Osteocyte (in vitro differentiated cells): ENCODE measurements at places on chromosomes 7 and 10. TPM values are rescaled to one million over a fixed set of nuclear protein-coding genes. Genes with fewer than 3 reads are reported as not detected.

The LRRC18 gene
- total RNA-seq, result not detected in 2 replicates

The C10orf62 gene
- total RNA-seq, result not detected in 2 replicates

DNA sequence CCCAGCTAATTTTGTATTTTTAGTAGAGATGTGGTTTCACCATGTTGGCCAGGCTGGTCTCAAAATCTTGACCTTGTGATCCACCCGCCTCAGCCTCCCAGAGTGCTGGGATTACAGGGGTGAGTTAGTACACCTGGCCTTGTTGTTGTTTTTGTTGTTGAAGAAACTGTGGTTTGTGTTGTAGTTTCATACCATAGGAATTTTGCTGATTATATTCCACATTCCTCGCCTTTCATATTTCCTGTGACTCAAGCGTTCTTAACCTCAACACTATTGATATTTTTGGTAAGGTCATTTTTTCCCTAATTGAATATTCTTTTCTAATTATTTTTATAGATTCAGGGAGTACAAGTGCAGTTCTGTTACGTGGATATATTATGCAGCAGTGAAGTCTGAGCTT is 16.7 kb downstream of the LIPF start:
- no peak overlapping the region for H3K27ac ChIP-seq
- H3K4me1 ChIP-seq, result no peaks in the 10 kb centered on the region
- H3K4me3 ChIP-seq, result no peak overlapping the region
- no peaks in the 10 kb centered on the region for H3K36me3 ChIP-seq

DNA sequence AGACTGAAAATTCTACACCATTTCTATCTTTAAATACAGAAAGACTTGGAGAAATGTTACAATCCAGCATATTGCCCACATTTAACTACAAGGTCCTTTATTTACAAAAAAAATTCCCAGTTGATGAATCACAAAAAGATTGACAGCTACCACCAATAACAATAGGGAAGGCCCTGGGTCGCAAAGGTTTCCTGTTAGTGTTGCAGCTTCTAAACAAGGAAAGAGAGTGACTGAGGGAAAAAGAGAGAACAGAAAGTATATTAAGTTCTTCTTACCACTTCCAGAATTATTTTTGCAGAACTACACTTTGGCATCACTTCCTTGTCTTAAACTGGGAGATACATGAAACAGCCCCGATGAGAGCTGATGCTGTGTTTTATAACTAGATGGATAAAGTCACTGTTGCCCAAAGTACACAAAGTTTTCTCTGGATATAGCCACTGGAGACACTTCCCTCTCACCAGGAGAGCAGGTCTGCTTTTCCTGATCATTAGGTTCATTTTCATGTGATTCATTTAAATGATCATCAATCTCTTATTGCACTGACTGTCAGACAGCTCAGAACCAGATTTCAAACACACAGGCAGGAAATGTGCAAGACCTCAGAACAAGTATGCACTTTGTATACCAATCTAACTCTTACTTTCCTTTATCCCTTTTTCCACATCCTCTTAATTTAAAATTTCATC is 57.0 kb downstream of the SHTN1 start:
- H3K4me3 ChIP-seq, result no peak overlapping the region
- peaks cover 29% of the 10 kb centered on the region for H3K36me3 ChIP-seq
- peak overlapping the region; percentile 91 for H3K27ac ChIP-seq
- peaks cover 21% of the 10 kb centered on the region for H3K4me1 ChIP-seq
- DNase-seq, result no peak
- H3K27me3 ChIP-seq, result no peaks in the 10 kb centered on the region

- no peak overlapping the region for H3K4me3 ChIP-seq
- DNase-seq, result no peak
- H3K4me1 ChIP-seq, result no peaks in the 10 kb centered on the region
- H3K36me3 ChIP-seq, result peaks cover 7% of the 10 kb centered on the region
- no peaks in the 10 kb centered on the region for H3K27me3 ChIP-seq
- no peak overlapping the region for H3K27ac ChIP-seq
These were observed 86.8 kb downstream of the NOD1 start for GRCh38 chr7:30391806-30392205.
